Stimulated activated CD4-positive, alpha-beta T cell treated with anti-CD3 and anti-CD28 coated beads, TNF-alpha, amount 100 ng/mL, for 48 hours (primary cell): ENCODE measurements at places on chromosomes 12 and 14.

GRCh38 chr12:22256041-22256441 is 78.5 kb downstream of the ST8SIA1 start:
- no peak for DNase-seq

DNA sequence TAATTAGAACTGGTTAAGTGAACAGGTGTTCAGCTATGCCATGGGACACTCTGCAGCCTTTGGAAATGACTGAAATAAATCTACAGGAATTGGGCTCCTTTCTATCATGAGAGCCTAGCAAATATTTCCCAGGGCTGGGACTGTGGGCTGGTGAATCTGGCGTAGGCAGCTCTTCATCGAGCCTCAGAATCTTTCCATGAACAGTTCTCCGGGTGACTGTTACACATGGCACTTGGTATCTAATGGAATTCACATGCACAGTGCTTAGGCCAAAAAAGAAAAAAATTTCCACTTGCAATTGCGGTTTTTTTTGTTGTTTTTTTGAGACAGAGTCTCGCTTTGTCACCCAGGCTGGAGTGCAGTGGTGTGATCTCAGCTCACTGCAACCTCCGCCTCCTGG is 32.1 kb downstream of the PRKAB1 start:
- DNase-seq: no peak

DNA sequence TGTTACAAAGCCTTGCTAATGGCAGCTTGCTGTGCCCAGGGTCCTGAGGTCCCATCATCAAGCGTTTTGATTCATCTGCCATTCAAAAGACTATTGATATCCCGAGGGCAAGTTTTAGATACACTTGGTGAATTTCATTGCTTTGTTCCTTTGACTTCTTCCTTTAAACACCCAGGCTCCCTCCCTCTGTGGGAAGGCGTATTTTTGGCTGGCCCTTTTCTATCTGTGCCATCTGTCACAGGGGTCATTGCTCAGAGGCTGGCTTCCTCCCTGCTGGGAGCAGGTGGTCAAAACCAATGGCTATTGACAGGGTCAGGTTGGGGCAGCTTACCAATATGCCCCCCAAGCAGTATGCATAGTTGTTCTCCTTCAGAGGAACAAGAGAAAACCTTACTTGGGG is 40.0 kb downstream of the SCN8A start:
- DNase-seq: no peak

- no peak for DNase-seq
Measured at GRCh38 chr14:99810559-99810874, 17.3 kb downstream of the EML1 start.

- DNase-seq: no peak
Measured at GRCh38 chr14:91237219-91237618, 7.3 kb downstream of the GPR68 start.
